ENCODE measurements at places on chromosomes 1 and 21.
A peak's percentile ranks its signal among the peaks of the same experiment; 100 is the strongest.

DNA sequence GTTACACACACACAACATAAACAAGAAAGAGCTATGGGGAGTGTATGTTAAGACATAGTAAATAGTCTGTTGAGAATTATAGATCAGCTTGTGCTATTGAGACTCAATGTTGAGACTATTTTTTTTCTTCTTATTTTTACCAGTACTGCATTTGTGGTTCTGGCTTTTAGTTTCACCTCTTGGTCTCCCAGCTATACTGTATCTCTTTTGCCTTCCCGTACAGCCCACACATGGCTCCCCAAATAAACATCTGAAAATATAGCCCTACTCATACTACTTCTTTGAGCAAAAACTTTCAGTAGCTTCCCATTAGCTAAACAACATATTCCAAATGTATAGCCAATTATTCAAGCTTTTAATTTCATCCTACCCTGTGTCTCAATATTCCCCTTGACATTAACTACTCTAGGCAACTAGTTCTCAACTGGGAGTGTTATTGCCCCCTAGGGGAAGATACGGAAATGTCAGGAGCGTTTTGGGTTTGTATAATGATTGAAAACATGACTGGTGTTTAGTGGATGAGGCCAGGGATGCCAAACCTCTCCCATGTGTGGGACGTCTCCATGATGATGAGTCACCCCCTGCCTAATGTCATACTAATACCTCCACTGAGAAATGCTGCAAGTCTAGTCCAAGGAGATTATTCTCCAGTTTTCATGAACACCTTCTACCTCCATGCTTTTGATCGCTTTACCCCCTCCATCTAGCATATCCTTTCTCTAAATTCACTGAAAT, 6.8 kb downstream of the RPE65 start:
- DNase-seq = peak; percentile 7

DNA sequence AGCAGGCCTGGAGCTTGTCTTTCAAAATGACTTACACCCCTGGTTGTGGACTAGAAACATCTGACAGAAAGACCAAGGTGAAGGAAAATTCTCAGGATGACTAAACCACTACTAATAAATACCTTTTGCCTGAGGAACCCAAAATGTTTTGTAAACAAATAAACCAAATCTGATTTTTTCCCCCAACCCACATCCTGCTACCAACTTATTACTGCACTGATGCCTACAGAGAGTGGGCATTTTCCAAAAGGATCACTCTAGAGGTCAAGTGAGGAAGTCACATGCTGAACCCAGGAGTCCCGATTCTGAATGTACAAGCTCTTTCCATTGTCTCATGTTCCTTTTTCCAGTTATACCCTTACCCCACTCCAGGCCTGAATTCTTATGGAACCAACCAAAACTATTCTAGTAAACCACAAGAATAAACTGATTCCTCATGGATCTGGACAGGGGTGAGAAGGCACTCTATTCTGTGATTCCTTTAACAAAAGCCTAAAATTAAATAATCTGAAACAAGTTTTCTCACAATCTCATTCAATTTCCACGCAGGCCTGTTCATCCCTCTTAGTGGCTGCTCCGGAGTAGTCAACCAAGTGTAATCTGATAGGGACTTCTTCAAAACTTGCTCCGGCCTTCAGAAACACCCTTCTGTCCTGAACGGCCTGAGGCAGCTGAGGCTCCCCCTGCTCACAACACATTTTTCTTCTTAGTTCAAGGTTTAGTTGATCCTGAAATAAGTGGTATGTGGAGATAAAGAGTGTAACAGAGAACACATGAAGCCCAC, 1.4 kb downstream of the PI4KB start:
- no peak for DNase-seq

GRCh38 chr1:119288751-119289150, 79.8 kb upstream of the HAO2 start:
- DNase-seq = no peak

- no peak for DNase-seq
Observed at GRCh38 chr1:55213151-55213884, 1.8 kb downstream of the USP24 start.

- no peak for DNase-seq
Observed at GRCh38 chr1:151841141-151841540, 1.5 kb upstream of the C2CD4D start.

GRCh38 chr1:44949286-44949685, 37.1 kb downstream of the EIF2B3 start:
- DNase-seq = no peak

DNA sequence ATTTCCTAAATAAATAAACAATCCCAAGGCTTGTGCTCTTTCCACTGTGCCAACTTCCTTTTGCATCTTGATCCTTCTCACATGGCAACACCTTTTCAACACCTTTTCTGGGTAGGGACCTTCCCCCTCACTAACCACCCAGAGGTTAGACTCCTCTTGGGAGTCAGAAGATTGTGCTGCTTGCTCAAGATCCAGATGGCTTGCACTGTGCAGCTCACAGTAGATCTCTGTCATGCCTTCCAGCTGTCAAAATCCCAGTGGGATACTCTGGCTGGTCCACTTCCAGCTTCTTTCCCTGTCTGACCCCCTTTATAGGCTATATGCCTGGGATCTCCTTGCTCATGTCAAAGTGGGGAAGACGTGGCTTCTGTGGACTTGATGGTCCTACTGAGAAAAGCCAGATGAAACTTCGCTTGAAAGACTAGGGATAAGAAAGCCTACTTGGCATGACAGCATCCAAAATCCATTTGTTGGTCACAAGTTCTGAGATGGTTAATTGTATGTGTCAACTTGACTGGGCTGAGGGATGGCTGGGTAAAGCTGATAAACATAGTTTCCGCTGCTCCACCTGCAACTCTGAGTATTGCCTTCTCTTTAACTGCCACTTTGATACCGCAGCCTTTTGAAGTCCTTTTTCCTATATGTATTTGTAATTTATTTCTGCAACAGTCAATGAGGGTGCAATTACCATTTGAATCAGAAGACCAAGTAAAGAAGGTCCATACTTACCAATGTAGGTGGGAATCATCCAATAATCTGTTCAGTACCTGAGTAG, 74.5 kb downstream of the S1PR1 start:
- DNase-seq = no peak

DNA sequence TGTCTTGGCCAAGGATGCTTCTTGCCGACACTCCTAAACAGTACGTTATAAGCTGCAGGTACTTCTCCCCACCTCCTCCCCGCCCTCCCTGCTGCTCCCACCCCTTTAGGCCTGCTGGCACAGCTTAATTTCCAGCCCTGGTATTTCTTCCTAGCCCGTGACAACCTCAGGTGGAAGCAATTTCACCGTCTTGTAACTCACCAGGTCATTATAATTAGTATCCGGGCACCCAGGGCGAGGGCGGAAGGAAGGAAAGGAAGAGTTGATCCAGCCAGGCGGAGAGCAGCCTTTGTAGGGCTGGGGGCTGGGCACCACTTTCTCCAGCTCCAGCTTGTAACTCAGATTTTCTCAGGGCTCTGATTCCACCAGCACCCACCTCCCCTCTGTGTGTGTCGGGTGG, 153.5 kb upstream of the CSF3R start:
- no peak for DNase-seq

GRCh38 chr1:225657462-225657989, 4.6 kb upstream of the ENAH start:
- no peak for DNase-seq

DNA sequence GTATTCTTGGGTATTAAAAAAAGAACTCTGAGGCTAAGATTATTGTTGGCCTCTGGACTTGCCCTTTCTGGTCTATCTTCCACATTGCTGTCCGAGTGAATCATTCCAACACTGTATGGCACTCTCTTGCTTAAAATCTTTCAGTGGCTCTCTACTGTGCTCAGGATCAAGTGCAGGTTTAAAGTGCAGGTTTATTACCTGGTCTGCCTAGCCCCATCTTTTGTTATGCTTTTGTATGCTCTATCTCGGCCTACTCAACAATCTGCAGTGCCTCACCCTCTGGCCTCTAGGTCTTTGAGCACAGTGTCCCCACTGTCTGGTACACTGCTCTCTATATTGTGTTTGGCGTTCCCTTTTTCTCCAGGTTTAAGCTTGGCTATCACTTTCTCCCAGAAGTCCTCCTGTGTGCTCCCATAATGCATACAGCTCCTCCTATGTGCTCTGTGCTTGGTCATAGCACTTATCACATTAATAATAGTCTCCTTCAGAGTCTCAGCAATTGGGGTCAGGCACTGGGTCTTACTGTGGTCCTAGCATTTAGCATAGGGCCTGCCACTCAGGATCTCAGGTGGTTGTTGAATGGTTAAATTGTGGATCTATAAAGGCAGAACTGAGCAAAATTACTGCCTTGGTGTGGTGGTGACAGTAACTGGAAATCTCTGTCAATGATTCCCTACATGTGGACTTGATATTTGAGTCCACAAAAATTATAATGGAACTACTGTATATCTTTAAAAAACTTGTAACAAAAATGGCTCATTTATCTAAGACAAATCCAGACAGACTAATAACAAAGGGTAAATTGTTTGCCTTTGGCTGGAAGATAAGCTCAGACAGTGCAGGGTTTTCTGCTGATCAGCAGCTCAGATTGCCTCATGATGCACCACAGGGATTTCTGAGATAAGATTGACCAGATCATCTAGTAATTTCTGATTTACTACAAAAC, 10.6 kb upstream of the LDLRAD1 start:
- DNase-seq = no peak

DNA sequence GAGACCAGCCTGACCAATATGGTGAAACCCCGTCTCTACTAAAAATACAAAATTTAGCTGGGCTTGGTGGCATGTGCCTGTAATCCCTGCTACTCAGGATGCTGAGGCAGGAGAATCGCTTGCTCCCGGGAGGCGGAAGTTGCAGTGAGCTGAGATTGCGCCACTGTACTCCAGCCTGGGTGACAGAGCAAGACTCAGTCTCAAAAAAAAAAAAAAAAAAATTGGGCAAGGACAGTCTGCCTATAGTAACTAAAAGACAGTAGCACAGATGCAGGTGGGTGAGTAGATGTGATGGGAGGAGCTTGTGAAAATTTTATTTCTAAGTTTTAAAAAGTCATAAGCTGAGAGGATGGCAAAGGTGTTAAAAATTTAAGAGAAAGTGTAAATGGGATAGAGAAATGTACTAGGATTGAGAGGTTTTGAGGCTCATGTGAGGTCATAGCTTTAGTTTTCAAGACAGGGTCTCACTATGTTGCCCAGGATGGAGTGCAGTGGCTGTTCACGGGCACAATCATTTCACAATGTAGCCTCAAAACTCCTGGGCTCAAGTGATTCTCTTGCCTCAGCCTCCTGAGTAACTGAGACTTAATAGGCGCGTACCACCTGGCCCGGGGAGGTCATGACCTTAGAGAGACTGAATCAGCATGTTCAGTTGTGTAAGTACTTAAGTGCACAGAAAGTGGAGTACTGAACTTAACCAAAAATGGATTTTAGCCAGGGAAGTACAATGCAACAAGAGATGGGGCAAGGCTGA, 33.7 kb downstream of the PTP4A2 start:
- DNase-seq = no peak

GRCh38 chr1:153438599-153438998, 21.9 kb downstream of the S100A7 start:
- no peak for DNase-seq

DNA sequence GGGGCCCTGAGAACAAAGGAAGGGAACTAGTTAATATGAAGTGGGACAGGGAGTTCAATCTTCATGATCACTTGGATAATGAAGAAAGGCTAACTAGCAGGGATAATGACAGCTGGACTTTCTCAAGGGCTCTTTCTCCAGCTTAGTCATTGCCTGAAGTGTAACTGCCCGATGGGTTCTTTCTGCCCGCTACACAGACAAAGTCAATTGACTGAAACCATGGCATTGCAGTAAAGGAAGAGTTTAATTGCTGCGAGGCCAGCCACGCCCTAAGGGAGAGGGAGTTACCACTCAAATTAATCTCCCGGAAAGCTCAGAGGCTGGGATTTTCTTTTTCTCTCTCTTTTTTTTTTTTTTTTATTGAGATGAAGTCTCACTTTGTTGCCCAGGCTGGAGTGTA, 16.6 kb upstream of the SLC2A5 start:
- DNase-seq = no peak

DNA sequence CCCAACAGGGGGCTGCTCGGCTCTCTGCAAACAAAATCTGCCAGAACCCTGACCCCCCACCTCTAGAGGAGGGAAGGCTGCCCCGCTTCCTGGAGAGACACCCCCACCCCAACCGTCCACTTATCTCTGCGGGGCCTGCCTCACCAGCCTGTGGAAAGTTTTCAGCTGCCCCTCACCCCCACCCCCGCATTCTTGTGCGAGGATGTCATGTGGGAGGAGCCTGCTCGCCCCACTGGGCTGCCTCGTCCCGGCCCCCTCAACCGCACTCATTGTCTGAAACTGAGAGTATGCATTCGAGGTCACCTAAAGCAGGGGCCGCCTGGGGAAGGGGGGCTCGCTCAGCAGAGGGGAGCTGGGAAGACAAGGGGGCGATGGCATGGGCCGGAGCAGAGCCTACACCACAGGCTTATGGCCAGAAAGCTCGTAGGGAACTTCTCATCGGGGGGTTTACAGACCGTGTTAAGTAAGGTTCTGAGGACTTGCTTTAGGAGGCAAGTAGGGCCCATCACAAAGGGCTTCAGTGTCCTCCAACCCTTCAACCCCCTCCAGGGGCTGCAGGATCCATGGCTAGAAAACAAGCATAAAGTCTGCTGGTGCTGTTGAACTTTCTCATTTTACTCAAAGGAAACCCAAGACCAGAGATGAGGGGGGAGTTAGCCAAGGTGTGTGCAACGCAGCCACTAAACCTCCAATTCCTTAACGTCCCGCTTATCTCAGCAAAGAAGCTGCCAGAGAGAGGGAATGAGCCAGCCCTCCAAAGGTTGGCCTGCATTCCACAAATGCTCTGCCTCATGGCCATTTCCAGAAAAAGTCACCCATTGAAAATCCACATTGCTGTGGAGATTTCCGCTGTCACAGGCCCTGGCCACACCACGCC, 9.4 kb downstream of the EPHA2 start:
- DNase-seq = no peak

- DNase-seq = no peak
Observed at GRCh38 chr1:98764485-98764884, 103.0 kb downstream of the SNX7 start.

- no peak for DNase-seq
Observed at GRCh38 chr1:225535280-225535679, 107.4 kb upstream of the LBR start.

- DNase-seq = no peak
Observed at GRCh38 chr1:115120296-115120695, 31.0 kb upstream of the TSPAN2 start.

GRCh38 chr21:39208624-39209333, 25.5 kb upstream of the PSMG1 start:
- no peak for DNase-seq

DNA sequence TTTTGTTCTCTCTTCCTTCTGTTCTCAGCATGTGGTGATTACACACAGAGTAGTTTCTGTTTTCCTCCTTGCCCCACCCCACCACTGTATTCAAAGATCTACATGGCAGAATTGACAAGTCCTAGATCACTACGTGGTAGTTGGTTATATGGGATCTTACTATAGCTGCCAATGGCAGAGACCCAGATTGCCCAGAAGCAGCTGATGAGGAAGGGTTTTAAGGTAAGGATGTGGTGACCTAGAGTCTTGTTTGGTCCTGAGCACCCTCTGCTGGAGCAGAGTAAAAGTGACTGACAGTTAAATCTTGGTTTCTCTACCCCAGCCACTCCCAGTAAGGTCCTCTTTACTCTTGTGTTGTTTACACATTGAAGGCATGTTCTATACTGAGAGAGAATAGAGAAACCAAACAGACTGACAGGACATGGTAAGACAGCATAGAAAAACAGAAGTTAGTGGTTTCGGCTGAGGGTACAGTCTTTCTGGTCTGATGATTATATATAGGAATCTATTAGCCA, 22.8 kb upstream of the STRIP1 start:
- peak; percentile 51 for DNase-seq
